PC-3 (cell line): ENCODE measurements at places on chromosomes 4 and X. TPM values are rescaled to one million over a fixed set of nuclear protein-coding genes. Genes with fewer than 3 reads are reported as not detected.

- peaks cover 20% of the 10 kb centered on the region for H3K4me1 ChIP-seq
- peak overlapping the region; percentile 46 for H3K27ac ChIP-seq
- peak; percentile 64 for DNase-seq
- no peaks in the 10 kb centered on the region for H3K27me3 ChIP-seq
- no peaks in the 10 kb centered on the region for H3K36me3 ChIP-seq
These were observed 287.7 kb downstream of the BMPR1B start for GRCh38 chr4:95045429-95045828.

EDA2R gene
- not detected in 2 replicates for total RNA-seq

TSPAN7 gene
- not detected in 2 replicates for total RNA-seq

ADGRG4 gene
- not detected in 2 replicates for total RNA-seq

DNA sequence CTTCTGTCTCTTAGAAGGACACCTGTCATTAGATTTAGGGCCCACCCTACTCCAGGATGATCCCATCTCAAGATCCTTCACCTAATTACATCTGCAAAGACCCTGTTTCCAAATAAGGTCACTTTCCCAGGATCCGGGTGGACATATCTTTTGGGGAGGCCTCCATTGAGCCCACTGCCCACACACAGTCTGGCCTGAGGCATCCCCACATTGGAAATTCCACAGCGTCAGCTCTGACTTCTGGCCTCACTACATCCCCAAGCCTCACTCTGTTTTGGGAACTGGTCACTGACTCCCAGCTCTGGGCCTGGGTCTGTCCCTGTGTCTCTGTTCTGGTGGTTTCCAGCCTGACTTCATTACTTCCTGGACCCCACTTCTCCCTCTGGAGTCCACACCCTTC is 285.5 kb downstream of the CRLF2 start:
- H3K36me3 ChIP-seq: no peaks in the 10 kb centered on the region
- no peak overlapping the region for H3K4me3 ChIP-seq
- no peak overlapping the region for H3K27ac ChIP-seq
- no peaks in the 10 kb centered on the region for H3K4me1 ChIP-seq

DNA sequence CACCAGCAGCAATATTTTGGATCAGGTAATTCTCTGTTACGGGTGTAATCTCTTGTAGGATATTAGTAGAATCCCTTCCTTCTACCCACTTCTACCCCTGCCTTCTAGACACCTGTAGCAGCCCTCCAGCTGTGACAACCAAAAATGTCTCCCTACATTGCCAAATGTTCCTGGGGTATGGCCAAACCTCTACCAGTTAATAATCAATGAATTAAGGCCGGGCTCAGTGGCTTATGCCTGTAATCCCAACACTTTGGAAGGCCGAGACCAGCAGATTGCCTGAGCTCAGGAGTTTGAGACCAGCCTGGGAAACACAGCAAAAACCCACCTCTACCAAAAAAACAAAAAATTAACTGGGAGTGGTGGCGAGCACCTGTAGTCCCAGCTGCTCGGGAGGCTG is 9.9 kb downstream of the MAML3 start:
- H3K27me3 ChIP-seq: no peaks in the 10 kb centered on the region
- H3K4me1 ChIP-seq: peaks cover 16% of the 10 kb centered on the region
- H3K36me3 ChIP-seq: no peaks in the 10 kb centered on the region
- no peak overlapping the region for H3K4me3 ChIP-seq
- no peak overlapping the region for H3K27ac ChIP-seq
- no peak for DNase-seq

DNA sequence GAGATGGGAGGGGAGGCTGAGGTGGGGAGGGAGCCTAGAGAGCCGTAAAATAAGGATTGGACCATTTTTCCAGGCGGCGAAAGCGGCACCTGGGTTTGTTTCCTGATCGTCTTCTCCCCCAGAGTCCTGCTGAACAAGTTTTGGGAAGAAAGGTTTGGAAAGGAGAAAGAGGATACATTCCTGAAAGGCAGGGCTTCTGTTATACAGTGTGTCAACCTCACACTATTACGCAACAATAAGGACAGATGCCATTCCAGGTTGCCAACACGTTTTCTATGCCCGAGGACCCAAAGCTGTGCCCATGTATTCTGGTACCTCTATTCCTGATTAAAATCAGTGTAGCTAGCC is 658 bp downstream of the SCOC start:
- peak overlapping the region; percentile 66 for H3K27ac ChIP-seq
- peak; percentile 34 for DNase-seq
- no peaks in the 10 kb centered on the region for H3K36me3 ChIP-seq
- peaks cover 31% of the 10 kb centered on the region for H3K4me1 ChIP-seq
- peak overlapping the region; percentile 92 for H3K4me3 ChIP-seq

DNA sequence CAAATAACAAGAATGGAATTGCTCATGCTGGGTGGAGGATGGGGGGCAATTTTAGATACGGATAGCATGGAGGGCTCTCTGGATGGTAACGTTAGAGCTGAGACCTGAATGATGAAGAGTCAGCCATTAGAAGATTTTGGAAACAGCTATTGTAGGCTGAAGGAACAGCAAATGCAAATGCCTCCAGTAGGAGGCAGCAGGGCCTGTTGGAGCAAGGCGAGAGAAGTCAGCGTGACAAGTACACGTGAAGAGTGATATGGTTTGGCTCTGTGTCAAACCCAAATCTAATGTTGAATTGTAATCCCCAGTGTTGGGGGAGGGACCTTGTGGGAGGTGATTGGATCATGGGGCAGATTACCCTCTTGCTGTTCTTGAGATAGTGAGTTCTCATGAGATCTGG is 59.3 kb upstream of the SOD3 start:
- H3K36me3 ChIP-seq: no peaks in the 10 kb centered on the region
- H3K27me3 ChIP-seq: no peaks in the 10 kb centered on the region
- no peak overlapping the region for H3K27ac ChIP-seq
- no peak overlapping the region for H3K4me3 ChIP-seq

GRCh38 chr4:169573889-169574288 is 38.5 kb downstream of the NEK1 start:
- H3K4me1 ChIP-seq: no peaks in the 10 kb centered on the region
- no peak overlapping the region for H3K27ac ChIP-seq
- H3K27me3 ChIP-seq: no peaks in the 10 kb centered on the region

GRCh38 chr4:13599159-13599558 is 28.4 kb downstream of the BOD1L1 start:
- H3K36me3 ChIP-seq: peaks cover 12% of the 10 kb centered on the region
- no peak overlapping the region for H3K4me3 ChIP-seq
- no peak overlapping the region for H3K27ac ChIP-seq
- DNase-seq: no peak
- no peaks in the 10 kb centered on the region for H3K27me3 ChIP-seq

- H3K36me3 ChIP-seq: no peaks in the 10 kb centered on the region
- no peak within 1 kb of the TSS for H3K4me3 ChIP-seq
- no peak for DNase-seq
- H3K27ac ChIP-seq: no peak within 1 kb of the TSS
- no peaks in the 10 kb centered on the region for H3K27me3 ChIP-seq
- peaks cover under 1% of the 10 kb centered on the region; the same call in 1 of the 2 replicates for H3K4me1 ChIP-seq
These were observed at the start of gene SULT1B1 for GRCh38 chr4:69760455-69760854. TSS of gene SULT1B1 (minus strand) at chr4:69760620. CDS start at chr4:69755217, 5,403 bp downstream.

DNA sequence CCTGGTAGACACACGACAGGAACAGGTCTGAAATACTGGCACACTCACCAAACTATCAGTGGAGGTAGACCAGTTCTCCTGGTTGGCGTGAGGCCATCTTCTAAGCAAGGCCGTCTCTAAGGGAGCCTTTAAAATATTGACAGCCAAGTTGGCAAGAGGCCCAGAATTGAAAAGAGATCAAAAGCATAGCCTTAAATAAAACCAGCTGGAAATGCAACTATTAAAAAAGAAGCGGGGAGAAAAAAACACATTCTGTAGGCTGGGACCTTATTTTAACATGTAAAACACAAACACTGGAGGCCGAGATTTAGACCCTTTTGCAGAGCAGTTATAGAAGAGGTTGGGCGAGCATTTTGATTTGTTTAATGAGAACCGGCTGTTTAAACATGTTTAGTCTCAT is 233.0 kb upstream of the CLNK start:
- no peak for DNase-seq
- H3K4me1 ChIP-seq: no peaks in the 10 kb centered on the region
- no peaks in the 10 kb centered on the region for H3K27me3 ChIP-seq
- no peaks in the 10 kb centered on the region for H3K36me3 ChIP-seq

GRCh38 chr4:133377286-133377685 is 228.2 kb downstream of the PCDH10 start:
- no peak overlapping the region for H3K27ac ChIP-seq
- H3K4me3 ChIP-seq: no peak overlapping the region
- no peak for DNase-seq
- H3K27me3 ChIP-seq: no peaks in the 10 kb centered on the region
- no peaks in the 10 kb centered on the region for H3K36me3 ChIP-seq

- no peaks in the 10 kb centered on the region for H3K27me3 ChIP-seq
- DNase-seq: no peak
- no peaks in the 10 kb centered on the region for H3K4me1 ChIP-seq
- H3K36me3 ChIP-seq: 0 out of 2 replicates have a peak, but pooled peaks cover 9% of the 10 kb centered on the region
- H3K27ac ChIP-seq: no peak overlapping the region
These were observed 74.4 kb downstream of the RPS3A start for GRCh38 chr4:151173871-151174270.

- no peak overlapping the region for H3K4me3 ChIP-seq
- DNase-seq: no peak
- no peaks in the 10 kb centered on the region for H3K4me1 ChIP-seq
These were observed 79.4 kb downstream of the ABLIM2 start for GRCh38 chr4:8079031-8079885.

PARM1 gene
- 2.9 and 4.5 TPM in 2 replicates for total RNA-seq

- H3K4me3 ChIP-seq: no peak overlapping the region
- H3K27me3 ChIP-seq: no peaks in the 10 kb centered on the region
- H3K36me3 ChIP-seq: no peaks in the 10 kb centered on the region
- DNase-seq: no peak
- no peaks in the 10 kb centered on the region for H3K4me1 ChIP-seq
These were observed 177.0 kb downstream of the FAM13A start for GRCh38 chr4:88879991-88880390.

TMSB15C gene
- total RNA-seq: 3.5 and 4.6 TPM in 2 replicates

DNA sequence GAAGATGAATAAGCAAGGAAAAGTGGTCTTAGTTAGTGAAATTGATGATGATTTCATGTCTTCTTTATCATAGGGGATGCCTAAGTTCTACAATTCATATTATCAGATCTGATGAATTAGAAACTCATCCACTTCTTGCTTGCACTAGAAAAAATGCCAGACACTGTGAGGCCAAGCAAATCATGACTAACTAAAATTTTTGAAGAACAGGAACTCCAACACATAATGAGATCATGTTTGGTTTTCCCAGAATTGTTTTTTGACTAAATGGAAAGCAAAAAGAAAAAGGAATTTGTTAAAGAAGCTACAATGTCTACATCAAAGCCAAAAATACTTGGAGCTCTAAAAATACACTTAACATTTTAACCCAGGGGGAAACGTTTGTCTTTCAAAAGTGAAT is 120.4 kb downstream of the ARSF start:
- H3K27me3 ChIP-seq: no peaks in the 10 kb centered on the region
- DNase-seq: no peak
- H3K27ac ChIP-seq: no peak overlapping the region
- no peak overlapping the region for H3K4me3 ChIP-seq
- H3K36me3 ChIP-seq: no peaks in the 10 kb centered on the region

ZNF827 gene
- 9.8 and 12.0 TPM in 2 replicates for total RNA-seq

GRCh38 chr4:168877511-168878491 is 132.3 kb downstream of the CBR4 start:
- no peaks in the 10 kb centered on the region for H3K4me1 ChIP-seq
- no peak overlapping the region for H3K4me3 ChIP-seq
- H3K27me3 ChIP-seq: no peaks in the 10 kb centered on the region

MAB21L2 gene
- not detected in 2 replicates for total RNA-seq

ATP10D gene
- 0.84 and 4.0 TPM in 2 replicates for total RNA-seq

- H3K27ac ChIP-seq: no peak overlapping the region
- H3K4me1 ChIP-seq: peaks cover 10% of the 10 kb centered on the region
- H3K27me3 ChIP-seq: no peaks in the 10 kb centered on the region
- no peak overlapping the region for H3K4me3 ChIP-seq
These were observed 29.7 kb downstream of the IL21 start for GRCh38 chr4:122591196-122591595.

GRCh38 chr4:78100060-78100459 is 42.9 kb downstream of the FRAS1 start:
- no peak overlapping the region for H3K27ac ChIP-seq
- H3K36me3 ChIP-seq: no peaks in the 10 kb centered on the region
- H3K4me3 ChIP-seq: no peak overlapping the region
- no peaks in the 10 kb centered on the region for H3K4me1 ChIP-seq
- no peak for DNase-seq
- H3K27me3 ChIP-seq: no peaks in the 10 kb centered on the region

- no peak overlapping the region for H3K27ac ChIP-seq
- no peaks in the 10 kb centered on the region for H3K27me3 ChIP-seq
- no peak for DNase-seq
These were observed 10.1 kb upstream of the RNF4 start for GRCh38 chr4:2458546-2459491.
